ENCODE measurements at places on chromosomes 3 and 15.

- DNase-seq = peak; percentile 29
These were observed 18.9 kb upstream of the TGM5 start for GRCh38 chr15:43285609-43286037.

DNA sequence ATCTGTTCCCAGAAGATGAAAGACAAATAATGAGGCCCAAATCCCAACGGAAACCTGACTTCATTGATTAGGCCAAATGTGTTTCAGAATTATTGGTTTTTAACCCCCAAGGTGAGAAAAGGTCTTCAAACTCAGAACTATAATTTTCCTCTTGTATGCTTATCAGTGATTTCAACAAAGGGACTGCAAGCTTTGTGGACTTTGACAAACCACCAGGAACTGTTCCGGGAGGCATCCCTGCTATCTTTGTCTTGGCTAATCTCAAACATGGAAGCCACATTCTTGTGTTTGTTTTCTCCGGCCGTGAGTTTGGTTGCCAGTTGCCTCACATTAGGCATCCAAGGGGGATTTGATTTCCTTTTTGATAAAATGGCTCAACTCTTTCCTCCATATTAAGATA, 19.5 kb downstream of the ARHGEF3 start:
- DNase-seq = no peak

DNA sequence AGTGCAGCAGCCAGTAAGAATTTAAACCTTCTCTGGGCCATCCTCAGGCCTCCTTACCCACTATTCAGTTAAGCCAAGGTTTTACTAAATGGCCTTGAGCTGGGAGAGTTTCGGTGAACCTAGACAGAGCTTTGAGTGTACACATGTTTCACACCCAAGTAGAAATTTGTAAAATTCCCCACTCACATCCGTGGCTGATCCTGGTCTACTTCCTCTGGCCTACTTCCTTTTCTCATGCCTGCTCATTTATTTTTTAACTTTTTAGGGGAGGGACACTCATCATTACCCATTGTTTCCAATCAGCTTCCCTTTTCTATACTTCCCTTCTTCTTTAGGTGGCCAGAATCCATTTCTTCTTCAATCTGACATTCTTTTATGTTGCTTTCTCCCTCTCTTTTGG, 7.6 kb downstream of the CX3CR1 start:
- DNase-seq = no peak

GRCh38 chr3:31936420-31937060, 44.5 kb downstream of the OSBPL10 start:
- DNase-seq = peak; percentile 29

GRCh38 chr15:94370206-94370935, 139.0 kb downstream of the MCTP2 start:
- DNase-seq = no peak

Data from AG09309 (cell line).